CD4-positive, alpha-beta T cell treated with Interleukin-15 for 1 hour (primary cell): ENCODE measurements at places on chromosomes 6 and 20.
A peak's percentile ranks its signal among the peaks of the same experiment; 100 is the strongest.

DNA sequence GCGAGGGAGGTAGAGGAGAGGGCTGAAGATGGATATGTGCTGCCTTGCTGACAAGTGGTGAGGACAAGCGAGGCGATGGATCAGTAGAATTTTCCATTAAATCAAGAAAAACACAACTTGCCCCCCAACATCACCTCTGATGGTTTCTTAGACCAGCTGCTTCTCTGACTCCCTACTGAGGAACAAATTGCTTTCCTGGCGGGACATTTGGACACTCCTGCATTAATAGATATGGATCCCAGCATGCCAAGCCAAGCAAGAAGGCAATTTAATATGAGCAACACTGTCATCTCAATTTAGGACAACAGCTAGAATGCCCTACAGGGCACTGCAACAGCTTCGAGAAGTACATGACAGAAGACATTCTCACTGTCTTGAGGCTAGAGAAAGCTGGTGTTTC is 248.4 kb upstream of the AGPAT4 start:
- DNase-seq = no peak

GRCh38 chr6:32974016-32974333 is 5.6 kb downstream of the BRD2 start:
- peak; percentile 37 for DNase-seq

- no peak for DNase-seq
Observed at GRCh38 chr20:15628851-15629353, 944.3 kb downstream of the KIF16B start.

DNA sequence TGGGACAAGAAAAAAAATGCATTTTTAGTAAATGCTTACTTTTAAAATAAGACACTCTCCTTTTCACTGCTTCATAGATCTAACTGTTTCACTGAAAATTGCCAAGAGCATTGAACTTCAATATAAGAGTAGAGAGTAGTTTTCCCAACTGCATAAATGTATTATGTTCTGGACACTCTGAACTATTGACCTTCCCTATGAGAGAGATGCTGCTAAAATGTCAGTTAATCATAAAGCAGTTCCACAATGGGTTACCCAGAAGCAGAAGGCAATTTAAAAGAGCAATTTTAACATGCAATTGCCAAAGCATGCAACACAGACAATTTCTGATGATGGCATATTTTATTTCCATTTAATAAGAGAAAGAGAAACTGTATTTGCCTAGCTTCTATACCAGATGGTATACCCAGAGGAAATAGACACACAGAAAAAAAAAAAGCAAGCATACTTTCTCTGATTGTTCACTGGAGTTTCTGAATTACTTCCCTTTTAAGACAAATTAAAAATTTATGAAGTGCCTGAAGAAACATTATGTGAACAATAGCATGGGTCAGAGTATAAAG is 279.1 kb upstream of the THEMIS start:
- DNase-seq = no peak

DNA sequence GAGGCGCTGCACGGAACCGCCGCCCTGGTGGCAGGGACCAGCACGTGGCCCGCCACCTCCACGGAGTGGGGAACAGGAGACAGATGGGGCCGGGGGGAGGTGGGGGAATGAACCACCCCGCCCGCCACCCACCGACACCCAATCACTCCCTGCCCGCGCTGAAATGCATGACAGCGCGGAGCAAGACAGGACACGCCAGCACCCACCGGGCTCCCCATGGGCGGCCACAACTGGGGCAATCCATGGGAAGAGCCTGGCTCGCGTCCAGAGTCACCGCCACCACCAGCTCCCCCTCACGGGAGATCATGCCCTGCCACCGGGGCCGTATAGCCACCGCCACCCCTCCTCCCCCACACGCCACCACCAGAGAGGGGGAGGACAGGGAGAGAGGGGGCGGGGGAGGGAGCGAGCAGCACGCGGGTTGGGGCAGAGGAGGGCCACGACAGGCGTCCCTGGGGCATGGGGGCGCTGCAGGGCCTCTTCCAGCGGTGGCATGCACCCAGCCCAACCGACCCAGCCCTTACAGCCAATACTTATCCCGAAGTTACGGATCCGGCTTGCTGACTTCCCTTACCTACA is 744.3 kb upstream of the DEFB115 start:
- DNase-seq = no peak

DNA sequence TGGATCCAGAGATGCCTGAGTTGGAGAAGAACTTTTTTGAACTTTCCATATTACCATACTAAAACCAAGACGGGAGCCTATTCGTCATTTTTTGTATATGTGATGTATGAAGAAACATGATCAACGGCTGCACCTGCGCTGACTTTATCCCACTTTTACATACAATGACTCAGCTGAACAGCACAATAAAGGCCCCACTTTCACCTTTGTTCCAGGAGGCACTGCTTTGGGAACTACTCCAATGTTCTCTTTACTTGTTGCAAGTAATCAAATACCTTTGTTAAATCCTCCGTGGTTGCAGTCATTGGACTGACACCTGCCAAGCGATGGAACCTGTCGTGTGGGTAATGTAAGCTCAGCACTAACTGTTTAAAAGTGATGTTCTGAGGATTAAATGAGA is 17.3 kb upstream of the BTN3A2 start:
- no peak for DNase-seq

DNA sequence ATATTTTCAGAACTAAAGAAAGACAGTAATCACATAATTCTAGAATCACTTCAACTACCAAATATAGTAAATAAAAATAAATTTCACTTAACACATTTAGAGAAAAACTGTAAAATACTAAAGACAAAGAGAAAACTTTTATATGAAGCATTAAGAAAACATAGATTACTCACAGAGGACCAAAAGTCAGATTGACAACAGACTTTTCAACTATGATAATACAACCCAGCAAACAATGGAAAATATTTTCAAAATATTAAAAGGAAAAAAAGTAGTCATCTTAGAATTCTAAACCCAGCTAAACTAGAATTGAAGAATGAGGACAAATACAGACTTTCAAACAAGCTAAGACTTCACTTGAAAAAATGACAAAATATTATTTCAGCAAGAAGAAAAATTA is 164.8 kb upstream of the ARID1B start:
- no peak for DNase-seq

- DNase-seq = no peak
Observed at GRCh38 chr6:106536851-106537250, 92.4 kb downstream of the RTN4IP1 start.

DNA sequence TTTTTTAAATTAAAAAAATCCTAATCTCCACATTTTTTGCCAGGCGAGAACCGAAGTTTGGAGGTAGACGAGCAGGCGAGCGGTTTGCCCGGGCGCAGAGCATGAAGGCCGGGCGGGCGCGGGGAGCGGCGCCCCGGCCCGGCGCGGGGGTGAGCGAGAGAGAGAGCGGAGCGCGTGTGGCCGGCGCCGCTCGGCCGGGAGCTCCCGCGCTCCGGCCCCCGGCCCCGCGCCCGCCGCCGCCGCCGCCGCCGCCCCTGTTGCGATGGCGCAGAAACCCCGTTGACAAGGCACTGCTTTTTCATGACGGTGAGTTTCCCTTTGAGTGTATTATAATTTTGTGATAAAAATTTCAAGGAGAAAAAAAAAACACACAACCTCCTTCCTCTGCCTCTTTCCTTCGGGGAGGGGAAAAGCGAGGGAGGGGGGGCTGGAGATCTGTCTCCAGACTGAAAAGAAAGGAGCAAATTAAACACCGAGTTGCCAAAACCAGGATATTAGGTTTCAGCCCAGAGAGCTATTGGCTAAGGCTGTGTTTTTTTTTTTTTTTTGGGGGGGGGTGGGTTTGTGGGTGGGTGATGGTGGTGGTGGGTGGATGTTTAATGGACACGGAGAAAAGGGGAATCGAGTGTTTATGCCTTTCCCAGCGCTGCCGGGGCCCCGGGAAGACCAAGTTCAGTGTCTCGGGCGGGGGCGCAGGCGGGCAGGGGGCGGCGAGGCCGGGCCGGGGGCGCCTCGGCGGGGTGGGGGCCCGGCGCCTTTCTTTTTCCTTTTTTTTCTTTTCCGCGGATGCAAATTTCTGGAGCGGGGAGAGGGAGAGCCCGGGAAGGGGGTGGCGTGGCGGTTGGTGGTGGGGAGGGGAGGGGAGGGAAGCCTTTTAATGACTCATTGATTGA is at the start of gene BICRAL:
BICRAL (plus strand) TSS at position 257 of the 893 bp plus-strand sequence. CDS start 39,971 bp downstream, outside the sequence.
- peak; percentile 73 for DNase-seq

DNA sequence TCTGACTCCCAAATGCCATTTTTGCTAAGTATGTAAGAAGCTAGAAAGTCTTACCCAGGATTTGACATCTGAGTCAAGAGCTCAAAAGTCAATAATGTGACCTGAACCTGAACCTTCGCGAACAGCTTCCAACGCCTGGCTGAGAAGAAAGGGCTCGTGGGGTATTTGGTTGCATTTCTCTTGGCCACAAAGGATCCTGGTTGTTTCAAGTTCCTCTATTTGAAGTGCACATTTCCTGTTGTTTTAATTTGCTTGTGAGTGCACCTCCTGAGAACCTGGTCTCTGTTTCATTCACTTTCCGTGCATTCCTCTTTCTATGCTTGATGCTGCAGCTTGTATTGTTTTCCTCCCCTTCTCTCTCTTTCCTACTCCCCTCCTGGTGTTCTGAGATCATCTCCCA is 212.5 kb downstream of the FOXA2 start:
- no peak for DNase-seq

GRCh38 chr20:61556673-61557072 is 304.6 kb downstream of the CDH4 start:
- DNase-seq = no peak

GRCh38 chr20:53547664-53548239 is 45.9 kb downstream of the ZNF217 start:
- no peak for DNase-seq

GRCh38 chr6:47809873-47810272 is 28.0 kb downstream of the OPN5 start:
- no peak for DNase-seq

- no peak for DNase-seq
Observed at GRCh38 chr20:45467861-45468260, 1.7 kb upstream of the WFDC2 start.

DNA sequence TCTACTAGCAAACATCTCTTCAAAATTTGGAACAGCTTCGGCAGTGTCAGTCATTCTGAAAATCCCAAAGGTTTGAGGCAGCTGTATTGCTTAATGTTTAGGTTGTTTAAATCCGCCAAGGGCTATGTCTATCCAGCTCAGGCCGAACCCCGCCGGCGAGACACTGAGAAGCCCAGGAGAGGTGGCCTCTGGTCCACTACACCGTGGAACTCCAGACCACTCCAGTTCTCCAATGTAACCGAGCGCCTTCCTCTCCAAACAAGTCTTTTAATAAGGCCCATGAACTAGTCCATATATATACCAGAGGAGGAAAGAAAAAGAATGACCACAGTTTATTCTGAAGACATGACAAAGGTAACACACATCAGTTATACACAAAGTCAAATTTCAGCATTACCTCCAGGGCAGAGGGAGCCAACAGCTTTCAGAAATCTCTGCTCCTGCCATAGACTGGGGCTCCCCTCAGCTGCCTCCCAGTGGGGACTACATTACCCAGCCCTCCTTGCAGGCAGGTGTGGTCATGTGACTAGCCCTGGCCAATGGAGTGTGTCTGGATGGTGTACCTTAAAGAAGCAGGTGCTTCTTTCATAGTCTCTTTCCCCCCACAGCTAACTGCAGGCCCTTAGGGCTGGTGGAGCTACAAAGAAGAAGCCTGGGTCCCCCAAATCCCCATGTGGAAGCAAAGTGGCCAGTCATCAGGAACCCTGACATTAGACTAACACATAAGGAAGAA is at the start of gene RAMACL:
RAMACL (minus strand) TSS at position 255 of the 733 bp plus-strand sequence; CDS start at position 54, 201 bp downstream.
- DNase-seq = peak; percentile 67

- DNase-seq = no peak
Observed at GRCh38 chr6:18997375-18997826, 610.3 kb downstream of the RNF144B start.

DNA sequence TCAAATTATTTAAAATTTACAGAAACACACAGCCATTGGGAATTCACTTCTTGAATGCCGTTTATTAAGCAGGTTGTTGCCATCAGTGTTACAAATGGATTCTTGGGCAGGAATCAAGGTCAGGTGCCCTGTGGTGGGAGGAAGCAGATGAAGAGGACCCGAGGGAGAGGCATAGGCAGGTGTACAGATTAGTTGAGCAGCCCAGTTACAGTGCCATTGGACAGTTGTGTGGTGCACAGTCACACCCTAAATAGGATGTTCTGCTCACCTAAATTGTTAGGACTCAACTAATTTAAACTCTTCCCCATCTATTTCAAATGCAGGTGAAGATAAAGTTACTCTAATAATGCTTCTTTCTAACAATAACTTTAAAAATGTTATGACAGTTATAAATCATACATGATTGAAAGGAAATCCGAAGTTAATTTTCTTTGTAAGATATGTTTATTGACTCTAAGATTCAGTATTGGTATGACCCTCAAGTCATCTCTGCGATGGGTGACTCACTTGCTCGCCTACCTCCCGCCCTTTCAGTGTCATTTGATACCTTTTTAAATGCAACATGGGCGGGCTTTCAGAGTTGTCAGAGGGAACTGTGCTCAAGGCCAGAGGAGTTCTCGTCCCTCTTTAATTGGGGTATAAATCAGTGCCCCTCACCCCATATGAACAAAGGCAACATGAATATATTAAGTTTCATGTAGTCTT is 35.1 kb downstream of the DSE start:
- DNase-seq = no peak

DNA sequence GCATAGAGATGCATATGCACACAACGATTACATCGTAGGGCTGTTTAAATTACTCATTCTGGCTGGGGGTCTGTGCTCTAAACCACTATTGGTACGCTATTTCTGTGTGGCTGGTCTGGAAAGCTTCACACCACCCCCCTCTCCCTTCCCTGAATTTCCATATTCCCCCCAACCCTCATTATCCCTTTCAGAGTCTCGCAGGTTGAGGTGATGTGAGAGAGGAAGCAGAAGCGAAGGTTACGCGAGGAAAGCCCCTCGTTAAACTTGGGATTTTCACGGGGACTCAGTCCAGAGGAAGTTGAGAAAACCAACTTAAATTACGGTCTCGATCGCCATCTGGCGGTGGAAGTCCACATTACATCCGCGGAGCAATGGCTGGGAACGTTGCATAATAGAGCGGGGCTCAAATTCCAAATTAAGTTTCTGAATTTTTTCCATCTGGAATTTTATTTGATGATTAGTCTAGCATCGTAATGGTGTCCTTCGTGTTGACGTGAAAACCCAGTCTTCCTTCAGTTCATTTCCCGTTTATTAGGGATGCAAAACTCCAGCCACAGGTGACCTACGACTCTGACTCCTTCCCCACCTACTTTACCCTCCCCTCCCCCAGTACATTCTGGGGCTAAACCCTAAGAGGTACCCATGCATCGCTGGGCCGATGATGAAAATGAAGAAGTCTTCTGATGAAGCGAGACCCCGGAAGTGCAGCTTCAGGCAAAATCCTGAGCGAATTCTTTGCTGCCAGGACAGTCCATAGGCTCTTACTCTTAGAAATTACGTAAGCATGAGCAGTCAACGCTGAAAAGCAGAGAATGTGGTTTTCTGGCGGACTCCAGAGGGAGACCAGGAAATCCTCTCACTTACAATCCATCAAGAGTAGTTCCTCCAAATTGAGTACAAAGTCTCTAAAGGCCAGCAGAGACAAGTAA is 19.7 kb downstream of the HLA-DOB start:
- DNase-seq = peak; percentile 65

GRCh38 chr6:108895571-108895970 is 47.3 kb downstream of the ARMC2 start:
- no peak for DNase-seq
